Gastrocnemius medialis (tissue), 4 donors: ENCODE measurements at places on chromosomes 1 and 21. TPM values are rescaled to one million over a fixed set of nuclear protein-coding genes. Genes with fewer than 3 reads are reported as not detected.

GCSAML gene
- not detected for total RNA-seq

SMAP2 gene
- 33.6 TPM for total RNA-seq

NLRP3 gene
- 0.39 TPM for total RNA-seq

TSTD1 gene
- total RNA-seq: 8.6 TPM

PFKFB2 gene
- 36.7 TPM for total RNA-seq

FAM43B gene
- not detected for total RNA-seq

CR2 gene
- not detected for total RNA-seq

HMGN1 gene
- total RNA-seq: 16.2 TPM

CCDC17 gene
- 6.9 TPM for total RNA-seq

LCE1D gene
- total RNA-seq: not detected

BCL2L15 gene
- not detected for total RNA-seq

C1orf94 gene
- total RNA-seq: not detected

LMNA gene
- 231 TPM for total RNA-seq

OLIG2 gene
- total RNA-seq: not detected

OR2M3 gene
- total RNA-seq: not detected

NGF gene
- not detected for total RNA-seq

MAN1A2 gene
- total RNA-seq: 37.0 TPM
